ENCODE measurements at places on chromosomes 6 and 20.

DNA sequence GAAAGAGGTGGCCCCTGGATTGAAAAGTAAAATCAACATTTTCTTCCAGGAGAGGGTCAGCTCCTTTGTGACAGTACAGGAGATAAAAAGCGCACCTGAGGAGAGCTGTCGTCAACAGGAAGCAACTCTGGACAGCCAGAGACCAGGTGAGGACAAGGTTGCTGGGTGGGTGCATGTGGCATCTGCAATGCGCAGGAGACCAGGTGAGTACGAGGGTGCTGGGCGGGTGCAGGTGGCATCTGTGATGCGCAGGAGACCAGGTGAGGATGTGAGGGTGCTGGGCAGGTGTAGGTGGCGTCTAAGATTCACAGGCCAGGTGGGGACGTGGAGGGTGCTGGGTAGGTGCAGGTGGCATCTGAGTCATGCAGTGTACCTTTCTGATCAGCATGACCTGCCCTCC, 38.4 kb downstream of the WDR27 start:
- DNase-seq = no peak

GRCh38 chr6:32182555-32182981, 1.5 kb downstream of the AGER start:
- DNase-seq = no peak

GRCh38 chr6:53543359-53544216, 1.3 kb downstream of the GCLC start:
- peak; percentile 12 for DNase-seq

DNA sequence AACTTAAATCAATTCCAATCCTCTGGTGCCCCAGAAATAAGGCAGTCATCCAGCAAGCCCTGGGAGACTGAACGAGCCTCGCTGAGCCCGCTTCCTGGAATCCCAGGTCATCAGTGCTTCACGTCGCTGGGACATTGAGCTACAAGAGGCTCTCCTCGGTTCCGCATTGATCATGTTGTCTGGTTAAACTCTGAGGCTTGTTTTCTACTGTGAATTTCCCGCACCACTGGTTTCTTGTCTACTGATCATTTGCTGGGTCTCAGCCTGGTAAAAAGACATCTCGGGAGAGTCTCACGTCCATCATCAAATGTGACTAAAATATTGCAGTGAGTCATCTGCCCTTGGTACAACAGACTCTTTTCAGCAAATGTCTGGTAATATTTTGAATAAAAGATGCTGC, 569.2 kb downstream of the QKI start:
- no peak for DNase-seq

DNA sequence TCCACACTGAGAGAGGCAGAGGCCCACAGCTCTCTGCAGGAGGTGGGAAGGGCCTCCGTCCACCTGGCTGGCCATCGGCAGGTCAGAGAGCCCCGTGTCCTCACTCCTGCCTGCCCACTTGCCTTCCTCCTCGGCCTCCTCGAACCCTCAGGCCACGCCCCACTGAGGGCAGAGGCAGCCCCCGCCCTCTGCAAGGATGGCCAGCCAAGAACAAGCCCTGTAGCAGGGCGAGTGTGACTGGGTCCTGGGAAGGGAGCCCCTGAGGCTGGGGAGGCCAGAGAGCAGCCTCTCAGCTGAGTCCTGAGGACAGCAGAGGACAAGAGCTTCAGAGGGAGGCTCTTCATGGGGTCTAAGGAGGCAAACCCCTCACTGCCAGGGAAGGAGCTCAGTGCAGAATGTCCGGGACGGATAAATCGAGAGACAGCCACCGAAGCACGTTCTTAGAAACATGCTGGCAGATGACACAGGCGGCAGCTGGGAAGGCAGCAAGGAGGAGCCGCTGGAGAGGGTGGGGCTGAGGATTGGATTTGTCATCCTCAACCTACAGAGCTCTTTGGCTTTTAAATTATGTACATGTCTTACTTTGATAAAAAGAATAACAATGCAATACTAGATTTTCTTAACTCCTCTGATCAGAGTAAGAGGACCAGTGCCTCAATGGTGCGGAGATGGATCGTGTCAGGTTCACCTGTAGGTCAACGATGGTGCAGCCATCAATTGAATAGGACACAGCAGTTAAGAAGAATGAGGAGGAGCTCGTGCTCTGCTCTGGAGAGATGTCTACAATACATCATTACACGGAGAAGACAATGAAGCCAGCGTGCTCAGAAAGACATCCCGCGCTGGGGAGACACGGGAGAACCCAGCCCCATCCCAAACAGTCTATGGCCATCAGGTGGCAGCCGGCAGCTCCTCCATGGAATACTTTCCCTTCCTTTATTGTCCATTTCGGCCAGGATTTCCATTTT, 53.0 kb downstream of the GNAS-AS1 start:
- DNase-seq = no peak

GRCh38 chr6:15017261-15017660, 228.6 kb upstream of the JARID2 start:
- DNase-seq = no peak
